Iris pigment epithelial cell (primary cell): ENCODE measurements at places on chromosomes 1 and 21.

DNA sequence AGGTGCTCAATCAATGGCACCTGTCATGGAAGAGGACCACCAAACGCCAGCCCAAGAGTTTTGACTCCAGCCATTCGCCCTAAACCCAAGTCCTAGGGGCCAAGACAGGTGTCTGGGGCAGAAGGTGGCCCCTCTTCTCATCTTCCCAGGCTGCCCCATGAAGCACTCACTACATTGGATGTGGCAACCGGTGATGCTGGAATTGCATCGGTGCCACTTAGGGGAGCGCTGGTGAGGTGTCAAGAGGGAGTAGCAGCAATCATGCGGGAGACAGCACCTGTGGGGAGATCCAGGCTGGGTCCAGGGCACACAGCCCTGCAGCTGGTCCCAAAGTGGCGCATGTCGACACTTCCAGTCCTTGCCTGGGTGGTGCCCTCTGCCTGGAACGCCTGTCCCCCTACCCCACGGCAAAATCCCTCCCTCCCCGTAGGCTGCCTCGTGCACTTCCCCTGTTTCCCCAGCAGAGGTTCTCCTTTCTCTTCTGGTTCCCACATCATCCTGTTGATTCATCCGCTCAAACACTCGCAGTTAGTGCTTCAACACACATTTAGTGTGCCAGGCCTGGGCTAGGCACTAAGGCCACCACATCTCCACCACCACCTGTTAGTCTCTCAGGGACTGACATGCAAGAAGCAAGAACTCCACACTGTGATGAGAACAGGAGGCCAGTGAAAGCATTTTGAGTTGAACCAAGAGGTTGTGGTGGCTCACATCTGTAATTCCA lies 18.5 kb downstream of the PLA2G2D start:
- DNase-seq = peak; percentile 62

- peak; percentile 56 for DNase-seq
These were observed 120.3 kb upstream of the TMEM51 start for GRCh38 chr1:15033264-15033663.

DNA sequence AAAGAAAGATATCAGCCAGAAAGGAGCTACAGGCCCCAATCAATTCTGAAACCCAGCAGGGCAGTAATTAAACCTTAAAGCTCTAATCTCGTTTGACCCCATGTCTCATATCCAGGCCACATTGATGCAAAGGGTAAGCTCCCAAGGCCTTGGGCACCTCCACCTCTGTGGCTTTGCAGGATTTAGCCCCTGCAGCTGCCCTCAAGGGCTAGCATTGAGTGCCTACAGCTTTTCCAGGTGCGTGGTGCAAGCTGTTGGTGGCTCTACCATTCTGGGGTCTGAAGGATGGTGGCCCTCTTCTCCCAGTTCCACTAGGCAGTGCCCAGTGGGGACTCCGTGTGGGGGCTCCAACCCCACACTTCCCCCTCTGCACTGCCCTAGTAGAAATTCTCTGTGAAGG lies 429.9 kb downstream of the NPHP4 start:
- no peak for DNase-seq

DNA sequence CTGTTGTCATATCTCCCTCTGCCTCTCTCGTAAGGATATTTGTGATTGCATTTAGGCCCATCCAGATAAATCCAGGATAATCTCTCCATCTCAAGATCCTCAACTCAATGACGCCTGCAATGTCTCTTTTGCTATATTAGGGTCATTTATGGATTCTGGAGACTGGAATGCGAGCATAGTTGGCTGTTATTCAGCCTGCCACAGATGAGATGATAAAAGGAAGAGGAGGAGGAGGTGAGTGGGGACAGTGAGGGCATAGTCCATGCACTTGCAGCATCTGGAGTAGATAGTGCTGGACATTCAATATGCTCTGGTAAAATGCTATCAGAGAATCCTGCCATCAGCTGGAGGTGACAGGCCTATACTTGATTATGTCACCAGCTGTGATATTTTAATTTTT lies 131.6 kb upstream of the CACNA1E start:
- DNase-seq = no peak

DNA sequence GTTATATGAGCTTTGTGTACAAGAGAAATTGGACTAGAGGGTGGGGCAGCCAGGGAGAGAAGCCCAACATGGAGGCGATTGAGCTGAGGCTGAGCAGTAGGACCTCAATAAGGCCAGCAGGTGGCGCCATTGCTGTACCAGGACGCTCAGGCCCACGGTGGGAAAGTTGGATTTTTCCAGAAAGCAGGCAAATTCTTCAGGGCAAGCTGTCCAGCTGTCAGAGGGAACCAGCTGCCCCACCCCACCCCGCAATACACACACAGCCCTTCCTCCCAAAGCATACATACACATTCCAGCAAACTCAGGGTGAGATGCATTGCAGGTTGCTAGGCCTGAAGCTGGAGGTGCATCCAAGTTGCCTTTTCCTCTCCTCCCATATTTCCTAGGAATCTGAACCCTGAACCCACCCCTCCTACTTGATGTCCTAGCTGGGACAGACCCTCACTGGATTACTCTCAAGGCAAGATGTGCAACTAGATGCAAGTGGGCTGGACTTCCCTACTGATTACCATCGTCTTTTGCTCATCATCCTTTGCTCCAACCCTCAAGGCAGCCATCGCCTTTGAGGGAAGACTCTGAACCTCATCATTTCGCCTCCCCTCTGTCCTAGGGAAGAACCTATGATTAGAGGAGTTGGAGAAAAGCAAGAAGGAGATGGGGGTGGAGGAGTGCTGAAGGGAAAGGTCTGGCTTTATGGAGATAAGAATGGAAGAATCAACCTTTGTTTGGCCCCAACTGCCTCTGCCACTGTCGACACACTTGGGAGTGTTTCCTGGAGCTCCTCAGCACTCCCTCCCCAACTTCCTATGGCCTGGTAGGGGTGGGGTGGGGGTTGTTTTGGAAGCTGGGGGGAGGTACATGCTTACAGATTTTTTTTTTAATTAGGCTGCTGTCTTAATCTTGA lies 25.5 kb downstream of the CD34 start:
- DNase-seq = peak; percentile 68

DNA sequence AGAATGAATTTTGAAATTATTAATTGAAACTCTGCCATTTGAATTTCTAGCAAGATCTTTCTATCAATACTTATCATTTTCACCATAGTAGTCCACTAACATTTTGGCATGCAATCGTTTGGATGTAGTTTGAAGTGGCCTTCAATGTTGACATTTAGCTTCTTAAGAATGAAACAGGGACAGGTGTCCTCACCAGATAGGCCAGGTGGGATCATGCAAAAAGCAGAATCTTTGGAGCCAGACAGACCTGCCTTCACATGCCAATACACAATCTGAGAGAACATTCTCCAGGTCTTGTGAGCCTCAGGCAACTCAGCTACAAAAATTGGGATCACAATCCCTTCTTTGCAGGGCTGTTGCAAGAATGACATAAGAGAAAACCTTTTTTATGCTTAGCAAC lies 18.3 kb upstream of the HSPA13 start:
- no peak for DNase-seq

- no peak for DNase-seq
These were observed 21.2 kb upstream of the APOBEC4 start for GRCh38 chr1:183674339-183674738.

- DNase-seq = no peak
These were observed 11.2 kb downstream of the CREG1 start for GRCh38 chr1:167542109-167543032.

DNA sequence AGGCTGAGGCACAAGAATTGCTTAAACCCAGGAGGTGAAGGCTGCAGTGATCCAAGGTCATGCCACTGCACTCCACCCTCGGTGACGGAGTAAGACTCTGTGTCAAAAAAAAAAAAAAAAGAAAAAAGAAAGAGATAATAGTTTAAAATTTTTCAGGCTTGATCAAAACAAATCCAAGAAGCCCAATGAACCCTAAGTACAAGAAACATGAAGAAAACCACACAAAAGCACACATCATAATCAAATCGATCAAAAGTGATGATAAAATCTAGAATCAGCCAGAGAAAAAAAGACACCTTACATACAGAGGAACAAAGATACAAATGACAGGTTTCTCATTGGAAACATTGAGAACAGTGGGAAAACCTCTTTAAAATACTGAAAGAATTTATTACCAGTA lies 31.5 kb downstream of the LDLRAD1 start:
- DNase-seq = no peak

DNA sequence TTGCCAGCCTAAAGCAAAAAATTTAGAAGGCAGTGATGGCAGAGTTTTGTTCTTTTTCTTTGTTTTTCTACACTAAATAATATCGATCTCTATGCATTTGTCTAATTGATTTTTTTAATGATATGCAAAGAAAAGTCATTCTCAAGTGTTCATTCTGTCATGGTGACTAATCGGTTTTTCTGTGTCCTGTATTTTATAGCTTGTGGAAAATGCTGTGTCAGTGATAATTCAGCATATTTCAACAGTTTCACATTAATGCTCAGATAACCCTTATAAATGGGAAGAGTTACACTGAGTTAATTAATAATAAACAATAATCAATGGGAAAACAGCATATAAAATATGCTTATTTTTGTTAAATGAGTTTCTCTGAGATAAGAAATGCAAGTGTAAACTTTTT lies 824.9 kb downstream of the AMY1C start:
- no peak for DNase-seq

GRCh38 chr1:240005997-240006650 lies 85.6 kb upstream of the FMN2 start:
- DNase-seq = no peak

DNA sequence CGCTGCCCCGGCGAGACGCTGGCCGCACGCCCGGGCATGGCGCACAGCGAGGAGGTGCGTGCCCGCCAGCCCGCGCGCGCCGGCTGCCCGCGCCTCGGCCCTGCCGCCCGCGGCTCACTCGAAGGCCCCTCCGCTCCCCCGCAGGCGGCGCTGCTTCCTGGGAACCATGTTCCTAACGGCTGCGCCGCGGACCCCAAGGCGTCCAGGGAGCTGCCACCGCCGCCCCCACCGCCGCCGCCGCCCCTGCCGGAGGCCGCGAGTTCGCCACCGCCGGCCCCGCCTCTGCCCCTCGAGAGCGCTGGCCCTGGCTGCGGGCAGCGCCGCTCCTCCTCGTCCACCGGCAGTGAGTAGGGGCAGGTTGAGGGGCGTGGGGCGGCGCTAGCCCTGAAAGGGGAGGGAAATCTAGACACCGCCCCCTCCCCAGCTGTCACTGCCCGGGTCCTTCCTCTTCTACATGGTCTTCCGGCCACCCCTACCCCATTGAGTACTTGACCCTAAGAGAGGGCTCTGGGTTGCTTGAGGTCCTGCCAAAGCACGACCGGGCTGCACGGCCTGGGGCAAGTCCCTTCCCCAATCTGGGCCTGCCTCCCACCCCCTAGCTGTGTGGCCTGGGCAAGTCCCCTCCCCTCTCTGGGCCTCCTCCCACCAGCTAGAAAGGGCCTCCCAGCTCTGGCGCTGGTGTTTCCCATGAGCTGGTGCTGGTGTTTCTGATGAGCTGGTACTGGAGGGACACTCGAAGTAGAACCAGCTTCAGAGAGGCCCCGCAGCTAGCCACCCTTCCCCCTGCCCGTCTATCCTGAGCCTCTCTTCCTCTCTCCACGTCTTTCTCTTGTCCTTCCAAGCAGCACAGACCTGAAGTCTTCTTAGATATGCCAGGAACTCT lies 17.0 kb downstream of the TNFRSF25 start:
- no peak for DNase-seq

DNA sequence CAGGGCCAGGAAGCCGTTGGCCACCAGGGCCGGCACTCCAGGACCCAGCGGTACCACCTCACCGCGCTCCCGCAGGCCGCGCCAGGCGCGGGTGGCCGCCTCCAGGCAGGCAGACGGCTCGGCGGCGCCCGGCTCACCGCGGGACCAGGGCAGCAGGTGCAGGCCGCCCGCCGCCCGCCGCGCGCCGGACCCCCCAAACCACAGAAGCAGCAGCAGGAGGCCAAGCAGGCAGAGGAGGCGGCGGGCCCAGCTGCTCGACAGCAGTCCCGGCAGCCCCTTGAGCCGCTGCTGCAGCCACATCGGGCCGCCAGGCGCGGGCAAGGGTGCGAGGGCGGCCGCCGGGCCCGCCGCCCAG lies 312 bp downstream of the KIAA2013 start:
- DNase-seq = no peak

DNA sequence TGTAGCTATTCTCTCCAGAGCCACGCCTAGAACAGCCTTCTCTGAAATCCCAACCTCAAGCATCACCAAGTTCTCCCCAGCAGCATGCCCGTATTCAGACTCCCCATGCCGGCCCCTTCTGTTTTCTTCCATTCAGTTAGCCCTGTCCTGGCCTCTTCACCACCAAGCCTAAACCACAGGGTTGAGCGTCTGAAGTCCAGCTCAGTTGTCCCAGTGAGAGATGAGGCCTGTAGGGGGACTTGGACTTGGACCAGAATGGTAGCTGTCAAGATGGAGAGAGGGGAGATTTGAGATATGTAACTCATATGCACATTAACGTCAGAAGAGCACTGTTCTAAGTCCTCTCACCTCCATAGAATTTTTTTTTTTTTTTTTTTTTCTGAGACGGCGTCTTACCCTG lies 5.5 kb upstream of the TMEM54 start:
- no peak for DNase-seq

DNA sequence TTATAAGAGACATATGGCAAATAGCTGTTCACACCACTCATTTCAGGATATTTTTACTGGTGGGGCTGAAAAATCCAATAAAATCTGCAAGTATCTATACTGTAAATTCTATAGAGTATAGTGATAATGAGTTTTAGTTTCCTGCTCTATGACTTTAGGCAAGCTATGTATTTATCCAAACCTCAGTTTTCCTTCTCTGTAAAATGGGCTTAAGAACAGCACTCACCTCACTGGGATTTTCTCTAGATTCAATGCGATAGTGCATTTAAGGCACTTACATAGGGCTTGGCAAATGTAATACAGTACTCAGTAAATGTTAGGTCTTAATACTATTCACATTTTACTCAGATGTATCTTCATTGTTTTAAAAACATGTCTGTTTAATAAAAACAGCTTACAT lies 168.7 kb downstream of the ATG4C start:
- no peak for DNase-seq

DNA sequence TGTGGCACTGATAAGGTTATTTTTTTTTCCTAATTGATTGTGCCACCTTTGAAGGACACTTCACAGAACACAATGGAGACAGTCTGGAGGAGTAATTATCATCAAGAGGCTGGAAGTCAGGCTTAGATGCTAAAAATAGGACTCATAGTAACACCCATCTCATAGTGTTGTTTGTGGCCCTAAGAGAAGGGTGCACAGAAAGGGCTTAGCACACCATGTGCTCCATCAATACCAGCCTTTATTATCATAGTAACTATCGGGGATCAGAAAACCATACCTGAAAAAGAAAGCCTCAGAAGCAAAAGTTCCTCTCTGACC lies 11.9 kb downstream of the NIPAL3 start:
- no peak for DNase-seq

DNA sequence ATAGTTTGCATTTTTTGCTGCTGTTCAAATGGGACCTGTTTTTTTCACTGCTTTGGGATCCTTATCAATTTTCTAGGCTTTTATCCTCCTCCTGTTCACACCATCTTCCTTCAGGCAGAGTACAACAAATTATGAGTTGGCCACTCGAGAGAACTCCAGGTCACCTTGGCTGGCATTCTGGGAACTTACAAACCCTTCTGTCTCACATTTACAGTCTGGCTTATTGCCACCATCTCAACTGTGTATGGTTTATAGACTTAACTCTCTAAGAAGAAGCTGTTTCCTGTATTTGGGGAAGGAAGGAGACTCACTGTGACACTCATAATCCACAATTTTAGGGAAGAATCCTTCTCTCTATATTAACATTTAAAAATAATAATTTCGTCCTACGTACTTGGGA lies 5.4 kb upstream of the ZNF691 start:
- DNase-seq = no peak
